Stimulated activated CD4-positive, alpha-beta T cell treated with anti-CD3 and anti-CD28 coated beads, TNF-alpha, amount 100 ng/mL, for 1 hour (primary cell): ENCODE measurements at places on chromosomes 3 and 15.

- DNase-seq = no peak
Observed at GRCh38 chr3:124121379-124122312, 129.7 kb upstream of the ROPN1 start.

GRCh38 chr15:70761931-70762468 is 1.4 kb downstream of the UACA start:
- DNase-seq = no peak

DNA sequence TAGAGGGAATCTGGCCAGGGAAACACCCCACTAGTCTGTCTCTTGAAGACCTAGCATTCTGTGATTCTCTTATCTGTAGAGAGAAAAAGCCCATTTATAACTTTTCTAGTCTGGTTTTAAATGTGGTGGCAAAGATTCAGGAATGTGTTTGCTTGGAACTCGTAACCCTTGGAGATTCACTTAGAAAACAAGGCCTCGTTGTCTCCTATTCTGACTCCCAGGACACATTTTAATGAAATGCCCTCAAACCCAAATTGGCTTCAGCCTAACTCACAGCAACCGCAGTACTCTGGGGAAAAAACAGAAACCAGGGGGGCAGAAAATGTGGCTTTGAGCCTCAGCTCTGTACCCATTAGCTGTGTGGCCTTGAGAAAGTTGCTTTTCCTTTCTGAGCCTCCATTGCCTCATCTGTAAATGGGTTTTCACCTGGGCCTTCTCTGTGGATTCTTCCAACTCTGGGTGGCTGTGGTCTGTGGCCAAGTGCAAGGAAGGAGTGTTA is 36.5 kb downstream of the RPLP1 start:
- DNase-seq = no peak

DNA sequence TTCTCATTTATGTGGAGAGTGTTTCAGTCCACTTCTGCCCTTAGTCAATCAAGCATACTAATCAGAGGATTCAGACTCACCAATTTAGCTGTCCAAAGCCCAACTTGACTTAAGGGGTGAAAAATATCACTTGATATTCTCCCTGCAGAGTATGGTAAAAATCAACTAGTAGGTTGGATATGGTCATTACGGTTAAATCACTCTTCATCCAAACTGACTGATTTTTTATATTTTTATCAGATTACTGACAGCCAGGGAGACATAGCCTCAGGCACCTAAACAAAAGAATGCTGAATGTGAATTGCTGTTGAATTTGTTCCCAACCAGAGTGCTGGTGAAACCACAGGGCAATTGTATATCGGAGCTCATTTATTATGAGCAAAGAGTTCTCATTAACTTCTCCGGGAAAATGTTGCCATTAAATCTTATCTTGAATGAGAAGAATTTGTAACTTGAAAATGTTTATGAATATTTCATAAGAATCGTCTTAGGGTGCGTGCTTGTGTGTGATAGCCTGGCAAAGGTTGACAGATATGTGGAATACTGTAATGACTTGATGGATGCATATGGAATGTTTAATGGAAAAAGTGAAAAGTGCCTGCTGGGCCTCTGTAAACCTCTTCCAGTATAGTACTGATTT is 411.2 kb downstream of the NAALADL2 start:
- no peak for DNase-seq
